Cerebellar nuclear complex (tissue), 1 donor: ENCODE measurements at places on chromosomes 1 and 21.

DNA sequence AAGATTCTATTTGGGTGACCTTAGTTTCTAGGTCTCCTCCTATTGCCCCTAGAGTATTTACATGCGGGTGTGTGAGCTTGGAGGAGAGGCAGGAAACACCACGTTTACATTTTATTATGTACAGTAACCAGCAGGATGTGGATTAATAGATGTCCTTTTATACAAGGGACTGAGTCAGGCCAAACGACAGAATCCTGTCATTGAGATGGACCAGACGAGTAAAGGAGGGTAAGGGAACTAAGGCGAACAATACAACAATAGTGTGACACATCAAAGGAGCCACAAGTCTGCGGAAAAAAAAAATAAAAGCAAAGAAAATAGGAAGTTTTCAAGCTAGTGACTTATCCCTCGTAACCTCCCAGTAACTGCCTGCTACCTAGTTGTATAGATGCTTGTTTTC is 151.1 kb downstream of the GABPA start:
- no peak for DNase-seq

GRCh38 chr1:180778782-180779398 is 133.8 kb upstream of the KIAA1614 start:
- DNase-seq = no peak

DNA sequence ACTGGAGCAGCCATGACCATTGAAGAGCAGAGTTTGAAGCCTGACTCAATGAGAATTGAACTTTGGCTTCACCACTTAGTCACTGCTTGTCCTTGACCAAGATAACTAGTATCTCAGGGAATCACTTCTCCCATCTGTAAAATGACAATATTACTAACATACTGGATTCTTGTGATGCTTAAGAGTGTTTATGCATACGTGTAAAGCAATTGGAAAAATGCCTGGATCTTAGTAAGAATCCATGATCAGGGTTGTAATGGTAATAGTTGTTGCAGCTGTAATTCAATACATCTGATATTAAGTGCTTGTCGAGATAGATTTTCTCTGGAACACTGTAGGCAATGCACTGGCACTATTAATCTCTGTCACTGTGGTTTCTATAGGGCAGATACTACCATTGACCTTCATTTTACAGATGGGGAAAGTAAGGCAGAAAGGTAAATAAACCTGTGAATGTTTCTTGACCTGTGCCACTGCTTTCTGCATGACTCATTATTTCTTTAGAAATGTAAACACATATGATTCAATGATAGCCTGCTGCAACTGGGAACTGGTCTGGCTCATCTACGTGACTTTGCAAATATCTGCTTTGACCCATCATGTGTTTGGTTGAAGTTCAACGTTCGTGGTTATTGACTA is 662.5 kb downstream of the PLA2G4A start:
- DNase-seq = no peak

DNA sequence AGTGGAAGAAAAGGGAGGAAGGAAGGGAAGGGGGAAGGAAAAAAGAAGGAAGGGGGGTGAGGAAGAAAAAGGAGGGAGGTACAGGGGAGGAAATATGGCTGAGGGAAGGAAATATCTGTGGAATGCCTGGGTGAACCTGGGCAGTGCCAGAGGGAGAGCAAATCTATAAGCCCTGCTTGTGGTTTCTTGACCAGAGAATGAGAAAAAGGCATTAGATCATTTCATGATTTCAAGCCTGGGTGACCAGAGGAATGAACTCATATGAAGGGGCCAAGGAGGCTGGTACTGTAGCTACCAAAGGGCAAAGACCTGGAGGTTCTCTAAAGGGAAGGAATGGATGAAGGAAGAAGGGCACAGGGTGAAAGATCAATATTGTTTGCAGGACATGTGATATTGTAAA is 31.4 kb downstream of the GNG12 start:
- DNase-seq = no peak

DNA sequence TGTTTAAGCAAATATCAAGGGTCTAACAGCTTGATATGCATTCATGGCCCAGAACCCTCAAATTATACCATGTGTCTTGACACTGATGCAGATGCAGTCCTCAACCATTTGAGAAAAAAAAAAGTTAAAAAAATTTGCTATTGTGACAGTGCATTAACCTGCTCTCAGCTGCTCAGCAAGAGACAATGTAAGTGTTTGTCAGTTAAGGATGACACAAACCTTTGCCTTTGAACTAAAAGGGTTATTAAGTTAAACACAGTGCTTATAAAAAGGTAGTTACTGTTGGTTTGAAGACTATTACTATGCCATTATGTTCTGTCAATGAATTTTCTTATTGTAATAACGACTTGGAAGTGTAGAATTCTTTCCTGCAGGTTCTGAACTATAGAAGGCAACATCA is 655.6 kb upstream of the NEGR1 start:
- no peak for DNase-seq

- no peak for DNase-seq
These were observed 84.2 kb downstream of the RYR2 start for GRCh38 chr1:237126180-237126579.

DNA sequence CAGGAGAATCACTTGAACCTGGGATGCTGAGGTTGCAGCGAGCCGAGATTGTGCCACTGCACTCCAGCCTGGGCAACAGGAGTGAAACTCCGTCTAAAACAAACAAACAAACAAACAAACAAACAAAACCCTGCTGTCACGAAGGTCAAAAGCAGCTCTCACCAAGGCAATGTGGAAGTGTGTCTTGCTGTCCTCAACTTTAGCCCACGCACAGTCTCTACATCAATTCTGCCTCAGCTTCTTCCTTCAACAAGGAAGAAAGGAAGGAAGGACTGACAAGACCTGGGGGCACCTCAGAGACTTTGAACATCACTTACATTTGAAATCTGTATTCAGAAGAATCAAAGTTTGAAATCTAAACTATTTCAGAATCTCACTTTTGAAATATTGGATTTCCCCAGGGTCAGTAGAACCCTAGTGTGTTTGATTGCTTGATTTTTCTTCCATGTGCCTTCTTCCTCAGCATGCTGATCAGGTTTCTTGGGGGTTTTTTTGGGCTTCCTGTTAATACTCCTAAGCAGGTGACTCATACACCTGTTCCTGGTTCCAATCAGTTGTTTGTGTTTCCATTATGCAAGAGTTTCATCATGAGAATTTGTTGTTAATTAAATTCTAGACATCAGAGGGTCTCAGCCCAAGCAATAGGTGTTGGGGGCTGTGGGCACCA is 6.5 kb upstream of the CSTB start:
- no peak for DNase-seq
